Head of caudate nucleus (tissue), 42 donors: ENCODE measurements at places on chromosomes 7 and 10.

- DNase-seq, result no peak
These were observed 102.9 kb downstream of the TAX1BP1 start for GRCh38 chr7:27842851-27843250.

DNA sequence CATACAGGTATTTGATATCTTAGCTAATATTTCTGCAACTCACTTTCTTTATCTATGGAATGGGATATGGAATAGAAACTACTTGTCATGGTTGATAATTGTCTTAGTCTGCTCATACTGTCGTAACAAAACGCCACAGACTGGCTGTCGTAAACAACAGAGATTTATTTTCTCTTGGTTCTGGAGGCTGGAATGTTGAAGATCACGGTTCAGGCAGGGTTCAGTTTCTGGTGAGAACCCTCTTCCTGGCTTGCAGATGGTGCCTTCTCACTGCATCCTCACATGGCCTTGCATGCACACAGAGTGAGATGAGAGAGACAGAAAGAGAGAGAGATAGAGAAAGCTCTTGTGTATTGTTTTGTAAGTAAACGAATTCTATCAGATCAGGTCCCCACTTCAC is 332.7 kb upstream of the MAGI2 start:
- no peak for DNase-seq

GRCh38 chr7:138878051-138878450 is 80.1 kb upstream of the ATP6V0A4 start:
- no peak for DNase-seq

DNA sequence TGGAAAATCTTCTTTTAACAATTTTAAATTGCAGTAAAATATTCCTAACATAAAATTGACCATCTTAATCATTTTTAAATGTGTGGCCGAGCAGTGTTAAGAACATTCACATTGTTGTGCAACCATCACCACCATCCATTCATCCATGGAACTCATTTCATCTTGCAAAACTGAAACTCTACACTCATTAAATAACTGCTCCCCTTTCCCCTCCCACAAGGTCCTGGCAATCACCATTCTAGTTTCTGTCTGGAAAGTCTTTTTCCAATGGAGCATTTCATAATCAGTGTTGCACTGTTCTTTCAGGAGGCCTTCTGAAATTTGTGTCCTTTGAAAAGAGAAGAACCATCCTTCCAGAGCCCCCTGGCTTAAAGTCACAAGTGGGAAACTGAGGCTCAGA is 233.1 kb downstream of the PLXNA4 start:
- no peak for DNase-seq

DNA sequence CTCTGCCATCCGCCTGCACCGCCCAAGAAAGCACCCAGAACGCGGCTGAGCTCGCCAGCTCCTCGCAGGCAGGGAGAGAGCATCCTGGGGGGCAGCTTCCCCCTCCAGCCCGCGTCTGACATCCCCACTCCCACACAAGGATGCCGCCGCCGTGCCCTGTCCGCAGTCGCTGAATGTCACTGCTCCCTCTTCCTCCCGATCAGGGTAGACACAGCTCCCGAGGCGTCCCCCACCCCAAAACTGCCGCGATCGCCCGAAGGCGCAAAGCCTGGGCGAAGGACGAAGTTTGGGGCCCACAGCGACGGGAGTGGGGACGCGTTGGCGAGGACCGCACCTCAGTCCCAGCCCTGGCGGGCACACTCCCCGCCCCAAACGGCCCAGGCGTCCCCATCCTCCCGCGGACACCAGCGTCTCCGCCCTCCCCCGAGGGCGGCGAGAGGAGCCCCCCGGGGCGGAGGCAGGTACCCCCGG is 1.5 kb upstream of the KAT6B start:
- no peak for DNase-seq

- DNase-seq, result no peak
These were observed 126.3 kb downstream of the ALOX5 start for GRCh38 chr10:45500304-45500703.

DNA sequence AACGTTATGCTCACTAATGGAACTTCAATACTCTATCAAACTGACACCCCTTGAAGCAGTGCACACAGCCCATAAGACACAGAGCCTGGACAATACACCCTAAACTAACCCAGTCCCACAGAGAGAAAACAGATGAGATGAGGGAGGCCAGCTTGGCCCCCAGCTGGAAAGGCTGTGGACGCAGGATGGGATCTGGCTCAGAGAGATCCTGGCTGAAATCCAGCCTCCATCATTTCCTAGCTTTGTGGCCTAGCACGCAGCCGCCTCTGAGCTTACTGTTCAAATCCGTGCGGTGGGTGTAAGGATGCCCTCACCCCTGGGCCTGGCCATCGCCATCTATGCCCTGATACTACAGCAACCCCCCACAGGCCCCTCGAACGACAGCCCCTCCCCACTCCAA is 32.7 kb downstream of the SNX8 start:
- DNase-seq, result peak; percentile 16

DNA sequence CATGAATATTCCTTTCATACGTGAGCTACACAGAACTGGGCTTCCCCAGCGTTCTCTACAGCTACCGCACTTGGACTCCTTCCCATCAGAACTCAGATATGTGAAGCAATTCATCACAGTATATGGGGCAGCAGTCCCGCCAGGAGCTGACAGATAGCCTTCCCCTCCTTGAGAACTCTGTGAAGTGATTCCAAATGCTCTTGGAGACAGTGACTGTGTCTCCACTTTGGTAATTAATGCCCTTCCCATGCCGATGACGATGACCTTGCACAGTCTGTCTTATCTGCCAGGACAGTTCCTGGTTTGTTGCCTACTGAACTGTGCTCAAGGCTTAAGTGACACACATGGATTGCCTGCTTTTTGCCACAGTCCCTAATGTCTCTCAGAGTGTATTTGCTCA is 75.0 kb upstream of the AFAP1L2 start:
- DNase-seq, result no peak

- no peak for DNase-seq
These were observed 34.3 kb upstream of the ZNF32 start for GRCh38 chr10:43682956-43683355.

DNA sequence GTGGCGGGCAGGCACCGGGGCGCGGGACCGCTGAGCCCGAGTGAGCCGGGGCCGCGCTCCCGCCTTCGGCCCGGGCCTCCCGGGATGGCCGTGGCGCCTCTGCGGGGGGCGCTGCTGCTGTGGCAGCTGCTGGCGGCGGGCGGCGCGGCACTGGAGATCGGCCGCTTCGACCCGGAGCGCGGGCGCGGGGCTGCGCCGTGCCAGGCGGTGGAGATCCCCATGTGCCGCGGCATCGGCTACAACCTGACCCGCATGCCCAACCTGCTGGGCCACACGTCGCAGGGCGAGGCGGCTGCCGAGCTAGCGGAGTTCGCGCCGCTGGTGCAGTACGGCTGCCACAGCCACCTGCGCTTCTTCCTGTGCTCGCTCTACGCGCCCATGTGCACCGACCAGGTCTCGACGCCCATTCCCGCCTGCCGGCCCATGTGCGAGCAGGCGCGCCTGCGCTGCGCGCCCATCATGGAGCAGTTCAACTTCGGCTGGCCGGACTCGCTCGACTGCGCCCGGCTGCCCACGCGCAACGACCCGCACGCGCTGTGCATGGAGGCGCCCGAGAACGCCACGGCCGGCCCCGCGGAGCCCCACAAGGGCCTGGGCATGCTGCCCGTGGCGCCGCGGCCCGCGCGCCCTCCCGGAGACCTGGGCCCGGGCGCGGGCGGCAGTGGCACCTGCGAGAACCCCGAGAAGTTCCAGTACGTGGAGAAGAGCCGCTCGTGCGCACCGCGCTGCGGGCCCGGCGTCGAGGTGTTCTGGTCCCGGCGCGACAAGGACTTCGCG is 534 bp downstream of the FZD9 start:
- no peak for DNase-seq

DNA sequence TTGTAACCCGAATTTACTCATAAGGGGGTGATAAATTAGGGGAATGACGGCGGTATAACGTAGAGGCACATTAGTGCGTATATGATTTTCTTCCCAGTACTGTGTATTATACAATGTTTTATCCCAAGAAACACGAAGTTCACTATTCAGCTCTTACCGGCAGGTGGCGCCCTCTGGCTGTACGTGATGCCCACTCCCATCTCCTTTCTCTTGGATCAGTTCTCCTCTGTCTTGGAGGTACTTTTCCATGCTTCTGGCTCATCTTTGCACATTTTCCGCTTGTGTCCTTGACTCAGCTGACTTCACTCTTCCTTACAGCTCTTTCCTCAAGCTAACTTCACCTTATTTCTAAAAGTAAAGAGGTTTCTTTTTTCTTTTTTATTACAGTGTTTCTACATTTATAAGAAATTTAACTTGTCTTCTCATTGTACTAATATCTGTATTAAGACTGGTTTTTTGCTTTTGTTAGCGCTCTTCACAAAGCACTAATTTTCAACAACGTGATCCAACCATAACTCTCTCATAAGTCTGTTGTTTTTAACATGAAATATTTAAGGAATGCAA is 21.3 kb downstream of the TMEM176B start:
- peak; percentile 92 for DNase-seq

GRCh38 chr10:43238462-43238861 is 28.4 kb downstream of the RASGEF1A start:
- DNase-seq, result no peak

- no peak for DNase-seq
These were observed 51.8 kb upstream of the SLC35G1 start for GRCh38 chr10:93841961-93842360.

- DNase-seq, result no peak
These were observed 17.0 kb upstream of the CDCA7L start for GRCh38 chr7:21962677-21963076.

DNA sequence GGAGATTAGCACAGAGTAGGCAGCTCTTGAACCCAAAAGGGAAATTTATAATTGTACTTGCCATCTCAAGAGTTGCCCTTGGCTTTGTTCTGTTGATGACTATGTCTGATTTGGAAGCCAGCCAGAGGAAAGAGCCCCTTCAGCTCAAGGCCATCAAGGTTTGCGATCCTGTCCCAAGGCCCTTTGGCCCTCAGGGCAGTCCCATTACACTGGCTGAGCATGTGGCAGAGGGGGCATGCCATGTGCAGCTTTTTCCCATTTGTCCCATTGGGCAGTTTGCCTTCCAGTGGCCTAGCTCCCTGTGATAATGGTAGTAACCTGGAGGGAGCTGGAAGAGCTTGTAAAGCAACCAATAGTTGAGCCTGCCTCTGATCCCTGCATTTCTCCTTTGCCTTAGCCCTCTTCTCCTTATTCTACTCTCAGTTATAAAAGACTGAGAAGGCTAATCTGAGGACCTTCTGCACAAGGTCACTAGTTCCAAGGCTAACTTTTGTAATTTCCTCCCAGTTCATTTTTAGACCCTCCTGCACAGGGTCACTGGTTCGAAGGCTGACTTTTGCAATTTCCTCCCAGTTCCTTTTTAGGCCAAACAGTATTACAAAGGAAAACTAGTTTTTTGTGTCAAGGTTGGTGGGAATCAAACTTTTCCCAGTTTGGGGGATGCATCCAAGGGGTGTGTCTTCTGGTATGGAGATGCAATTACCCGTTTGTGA is 31.0 kb upstream of the ARHGAP12 start:
- no peak for DNase-seq

GRCh38 chr10:99619851-99620710 is at the start of gene SLC25A28:
Gene SLC25A28, minus strand, starts transcription at chr10:99620439. Its CDS starts 104 bp downstream, at chr10:99620335.
- DNase-seq, result peak; percentile 99

DNA sequence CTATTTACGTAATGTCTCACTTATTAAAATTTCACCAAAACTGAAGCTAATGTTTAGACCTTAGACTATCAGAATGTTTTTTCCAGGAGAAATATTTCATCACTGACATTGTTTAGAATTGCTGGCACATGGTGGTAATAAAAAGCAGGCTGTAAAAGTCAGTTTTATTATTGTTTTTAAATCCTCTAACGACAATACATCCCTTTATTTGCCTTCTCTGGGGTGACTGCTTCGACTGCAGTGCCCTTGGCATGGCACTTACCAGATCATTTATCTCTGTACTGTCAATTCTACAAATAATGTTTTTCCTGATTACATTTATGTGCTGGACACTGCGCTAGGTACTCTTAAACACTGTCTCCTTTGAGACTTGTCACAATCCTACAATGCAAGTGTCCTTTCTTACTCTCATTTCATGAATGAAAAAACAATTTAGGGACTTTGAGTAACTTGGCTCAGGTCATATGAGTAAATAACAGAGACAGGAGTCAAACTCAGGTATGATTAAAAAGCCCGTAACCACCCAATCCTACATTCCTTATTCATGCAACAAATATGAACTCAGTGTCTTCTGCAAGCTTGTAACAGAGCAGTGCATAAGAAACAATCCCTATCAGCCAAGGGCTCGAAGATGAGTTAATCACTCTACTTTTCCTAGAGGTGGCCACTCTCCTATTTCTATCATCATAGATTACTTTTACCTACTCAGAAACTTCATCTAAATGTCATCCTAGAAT is 5.6 kb upstream of the ING3 start:
- no peak for DNase-seq

GRCh38 chr7:19537942-19538401 is 170.9 kb downstream of the POLR1F start:
- no peak for DNase-seq

DNA sequence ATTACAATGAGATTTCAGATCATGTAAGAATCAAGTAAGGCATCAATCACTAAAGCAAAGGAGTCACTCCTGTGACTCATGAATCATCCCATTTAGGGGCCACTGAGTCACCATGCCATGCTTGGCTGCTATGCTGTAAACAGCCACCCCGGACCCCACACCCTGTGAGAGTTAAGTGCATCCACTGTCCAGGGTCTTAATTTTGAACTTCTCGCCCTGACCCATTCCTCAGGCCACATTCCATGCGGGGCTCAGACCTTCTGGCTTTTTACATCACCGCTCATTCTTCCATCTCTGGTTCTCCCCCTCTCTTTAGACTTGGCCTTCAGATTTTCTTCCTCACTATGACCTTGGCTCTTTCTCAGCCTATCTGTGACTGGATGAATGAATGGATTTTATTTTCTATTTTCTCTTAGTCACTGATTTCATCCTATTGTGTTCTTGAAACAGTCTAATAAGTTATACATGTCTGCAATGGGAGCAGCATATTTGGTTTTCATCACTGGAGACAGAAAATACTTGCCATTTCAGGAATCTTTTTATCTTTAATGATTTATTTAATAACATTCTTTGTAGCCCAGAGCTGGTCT is 239.6 kb downstream of the SKIDA1 start:
- no peak for DNase-seq

GRCh38 chr7:74179935-74180604 is 5.9 kb downstream of the EIF4H start:
- DNase-seq, result no peak

- DNase-seq, result no peak
These were observed 148.4 kb downstream of the KLF6 start for GRCh38 chr10:3636356-3637181.

GRCh38 chr10:122281018-122281626 is 10.0 kb downstream of the BTBD16 start:
- DNase-seq, result no peak
